EL (cell line): ENCODE measurements at places on chromosomes 7 and 10.

DNA sequence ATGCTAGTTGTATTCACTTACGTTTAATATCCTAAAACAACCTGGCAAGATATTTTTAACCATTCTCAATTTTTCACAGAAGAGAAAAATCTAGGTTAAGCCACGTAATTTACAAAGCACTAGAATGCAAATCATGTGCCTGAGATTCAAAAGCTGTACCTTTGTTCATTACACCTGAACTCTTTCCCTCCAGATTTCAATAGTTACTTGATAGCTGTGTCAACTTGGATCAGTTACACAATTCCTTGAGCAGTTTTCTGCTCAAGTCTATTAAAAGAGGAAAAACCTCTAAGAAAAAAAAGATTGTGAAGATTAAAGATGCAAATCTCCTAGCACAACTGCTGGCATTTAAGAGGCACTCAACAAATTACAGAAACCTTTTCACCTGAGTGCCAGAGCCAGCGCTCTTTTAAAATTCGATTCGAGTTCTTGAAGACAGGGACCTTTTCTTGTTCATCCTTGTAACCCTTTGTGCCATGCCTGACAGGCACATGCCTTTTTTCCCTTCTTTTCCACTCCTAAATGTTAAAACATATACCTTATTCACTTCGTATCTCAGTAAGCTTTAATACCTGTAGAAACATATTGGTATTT is 886 bp downstream of the NSUN6 start:
- DNase-seq: no peak

- no peak for DNase-seq
These were observed 18.3 kb upstream of the RPEL1 start for GRCh38 chr10:103227416-103227815.

DNA sequence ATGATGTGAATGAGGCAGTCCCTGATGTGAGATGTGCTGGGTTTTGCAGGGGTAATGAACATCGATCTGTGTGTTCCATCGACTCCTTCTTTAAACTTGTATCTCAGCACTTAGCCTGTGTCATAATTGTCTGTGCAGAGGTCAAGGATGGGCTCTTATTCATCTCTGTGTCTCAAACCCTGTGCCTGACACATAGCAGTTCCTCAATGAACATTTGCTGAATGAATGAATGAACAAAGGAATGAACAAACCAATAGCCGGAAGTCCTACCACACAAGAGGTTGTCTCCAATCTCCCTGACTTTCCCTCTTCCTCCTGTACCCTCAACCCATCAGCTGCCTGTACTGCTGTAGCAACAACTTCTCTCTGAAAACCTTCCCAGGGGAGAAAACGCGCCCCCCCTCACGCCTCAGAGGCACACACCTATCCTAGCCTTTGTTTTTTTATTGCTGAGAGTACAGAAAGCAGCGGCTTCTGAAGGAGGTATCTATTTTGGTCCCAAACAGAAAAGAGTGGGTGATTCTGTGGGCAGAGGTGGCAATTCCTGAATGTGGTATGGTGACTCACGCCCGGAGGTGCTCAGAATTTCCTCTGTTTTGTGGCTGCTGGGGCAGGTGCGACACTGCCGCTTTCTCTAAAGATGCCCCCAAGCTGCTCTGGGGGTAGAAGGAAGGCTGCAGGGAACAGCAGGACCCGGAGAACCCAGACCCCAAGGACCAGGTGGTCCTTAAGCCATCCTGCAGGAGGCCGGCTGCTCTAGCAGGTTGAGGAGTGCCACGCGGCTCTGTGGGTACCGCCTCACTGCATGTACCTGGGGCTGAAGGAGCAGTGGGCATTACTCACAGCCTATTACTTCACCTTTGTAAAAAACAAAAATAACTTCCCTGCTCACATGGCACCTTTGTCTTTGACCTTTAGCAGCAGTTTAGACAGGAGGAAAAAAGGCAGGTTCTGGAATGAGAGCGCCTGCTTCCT is 9.6 kb downstream of the IL2RA start:
- DNase-seq: no peak

DNA sequence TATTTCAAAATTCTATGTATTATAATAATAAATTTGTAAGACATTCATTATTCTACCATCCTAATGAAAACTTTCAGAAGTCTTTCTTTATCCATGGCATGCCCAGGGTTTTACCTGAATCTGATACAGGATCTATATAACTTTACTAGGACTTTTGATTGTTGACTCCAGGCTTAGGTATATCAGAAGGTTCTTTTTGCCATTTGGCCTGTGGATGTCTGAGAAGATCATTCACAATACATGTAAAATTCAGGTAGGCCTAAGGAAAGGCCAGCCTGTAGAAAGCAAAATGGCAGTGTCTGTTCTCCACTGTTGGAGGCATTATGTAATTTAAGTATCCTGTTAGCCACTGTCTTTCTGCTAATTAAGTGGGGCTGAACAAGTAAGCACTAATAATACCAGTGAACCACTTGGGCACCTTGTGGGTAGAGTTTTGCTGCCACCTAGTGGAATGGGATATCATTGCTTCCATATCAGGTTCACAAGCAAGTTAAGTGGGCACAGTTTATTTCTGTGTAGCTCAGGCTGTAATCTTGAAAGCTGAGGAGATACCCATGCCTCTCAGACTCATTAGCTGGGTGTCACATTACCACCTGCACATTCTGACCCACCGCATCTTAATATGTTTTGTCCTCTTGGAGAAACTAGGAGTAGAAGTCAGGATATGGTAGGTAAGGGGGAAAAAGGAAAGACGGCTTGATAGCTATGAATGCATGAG is 105.5 kb downstream of the SEPTIN7 start:
- DNase-seq: peak; percentile 74

GRCh38 chr7:151590850-151591771 is 71.4 kb upstream of the RHEB start:
- DNase-seq: no peak

- DNase-seq: no peak
These were observed 183.3 kb downstream of the PTN start for GRCh38 chr7:137160236-137160635.

DNA sequence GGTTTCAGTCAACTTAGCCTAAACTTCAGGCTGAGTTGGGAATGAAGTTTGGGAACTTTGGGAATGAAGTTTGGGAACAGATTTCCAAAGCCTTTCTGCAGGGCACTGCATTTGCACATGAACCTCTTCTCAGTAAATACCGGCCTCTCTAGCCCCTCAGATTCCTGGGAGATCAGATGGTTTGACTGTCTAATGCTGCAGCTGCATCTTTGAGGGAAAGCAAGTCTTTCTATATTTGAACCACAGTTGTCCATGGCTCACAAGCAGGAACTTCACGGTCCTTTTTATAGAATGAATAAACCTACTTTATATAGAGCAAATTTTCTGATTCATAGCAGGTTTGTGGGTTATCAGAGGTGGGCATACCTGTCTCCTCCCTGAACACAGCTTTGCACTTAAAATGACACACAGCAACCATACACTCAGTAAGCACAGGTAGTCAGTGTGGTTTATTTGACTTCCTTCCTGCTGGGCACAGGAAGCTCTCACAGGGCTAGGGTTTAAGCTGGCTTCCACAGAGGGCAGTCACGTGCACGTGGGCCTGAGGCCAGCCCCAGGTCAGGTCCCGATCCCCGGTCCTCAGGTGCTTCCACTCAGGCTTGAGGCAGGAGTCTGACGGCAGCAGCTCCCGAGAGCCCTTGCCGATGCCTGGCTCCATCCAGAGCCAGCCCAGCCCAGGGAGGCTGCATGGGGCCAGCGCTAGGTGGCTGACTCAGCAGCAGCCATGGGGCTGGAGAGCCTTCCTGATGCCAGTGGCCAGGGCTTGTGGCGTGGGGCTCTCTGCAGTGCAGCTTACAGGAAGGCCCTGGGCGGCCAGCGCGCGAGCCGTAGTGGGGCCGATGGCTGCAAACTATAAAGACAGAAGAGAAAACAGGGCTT is 12.8 kb upstream of the MMP21 start:
- DNase-seq: no peak

- DNase-seq: no peak
These were observed 254.7 kb upstream of the NFE2L3 start for GRCh38 chr7:25897261-25897782.

DNA sequence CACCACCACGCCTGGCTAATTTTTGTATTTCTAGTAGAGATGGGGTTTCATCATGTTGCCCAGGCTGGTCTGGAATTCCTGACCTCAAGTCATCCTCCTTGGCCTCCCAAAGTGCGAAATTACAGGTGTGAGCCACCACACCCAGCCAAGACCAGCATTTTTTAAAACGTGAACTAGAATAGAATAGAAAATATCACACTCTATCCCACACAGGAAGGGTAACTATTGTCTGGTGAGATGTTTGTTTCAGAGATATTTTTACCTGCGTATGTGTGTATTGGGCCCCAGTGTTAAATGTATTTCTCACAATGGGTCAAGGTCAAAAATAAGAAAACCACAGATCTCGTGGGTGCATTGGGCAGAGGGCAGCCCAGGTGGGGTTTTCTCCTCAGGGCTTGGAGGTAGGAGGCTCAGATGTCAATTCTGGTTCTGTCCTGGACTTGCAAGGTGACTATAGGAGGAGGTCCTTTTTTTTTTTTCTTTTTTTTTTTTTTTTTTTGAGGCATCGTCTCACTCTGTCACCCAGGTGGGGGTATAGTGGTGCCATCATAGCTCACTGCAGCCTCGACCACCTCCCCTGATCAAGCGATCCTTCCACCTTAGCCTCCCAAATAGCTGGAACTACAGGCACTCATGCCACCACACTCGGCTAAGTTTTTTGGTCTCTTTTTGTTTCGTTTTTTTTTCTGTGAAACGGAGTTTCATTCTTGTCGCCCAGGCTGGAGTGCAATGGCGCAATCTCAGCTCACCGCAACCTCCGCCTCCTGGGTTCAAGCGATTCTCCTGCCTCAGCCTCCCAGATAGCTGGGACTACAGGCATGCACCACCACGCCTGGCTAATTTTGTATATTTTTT is 19.0 kb downstream of the SH2B2 start:
- no peak for DNase-seq

- DNase-seq: no peak
These were observed 35.5 kb upstream of the WAPL start for GRCh38 chr10:86556933-86557649.

- DNase-seq: no peak
These were observed 36.3 kb upstream of the MINDY3 start for GRCh38 chr10:15896654-15897053.

DNA sequence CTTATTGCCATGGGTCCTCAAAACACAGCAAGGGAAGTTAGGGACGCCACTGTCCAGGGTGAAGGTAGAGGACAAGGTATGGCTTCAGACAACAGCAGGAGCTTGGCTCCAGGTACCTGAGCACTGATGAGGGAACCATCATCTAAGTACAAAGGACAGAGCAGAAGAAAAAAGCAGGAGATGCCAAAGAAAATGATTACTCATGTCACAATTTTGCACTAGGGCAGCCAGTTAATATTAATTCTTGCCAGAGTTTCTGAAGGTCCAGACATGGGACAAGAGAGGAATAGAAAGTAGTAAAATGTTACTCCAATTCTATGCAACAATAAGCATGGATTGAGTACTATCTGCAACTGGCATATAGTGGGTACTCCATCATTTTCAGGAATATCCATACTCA is 14.1 kb downstream of the PTN start:
- no peak for DNase-seq

- DNase-seq: no peak
These were observed 465.8 kb upstream of the PODXL start for GRCh38 chr7:132022188-132022587.

- DNase-seq: no peak
These were observed 33.3 kb upstream of the CAPZA2 start for GRCh38 chr7:116829041-116829440.

- DNase-seq: peak; percentile 64
These were observed 19.4 kb downstream of the PFKFB3 start for GRCh38 chr10:6221971-6222751.

GRCh38 chr10:46268076-46268881 is 18.5 kb upstream of the ANTXRL start:
- no peak for DNase-seq

DNA sequence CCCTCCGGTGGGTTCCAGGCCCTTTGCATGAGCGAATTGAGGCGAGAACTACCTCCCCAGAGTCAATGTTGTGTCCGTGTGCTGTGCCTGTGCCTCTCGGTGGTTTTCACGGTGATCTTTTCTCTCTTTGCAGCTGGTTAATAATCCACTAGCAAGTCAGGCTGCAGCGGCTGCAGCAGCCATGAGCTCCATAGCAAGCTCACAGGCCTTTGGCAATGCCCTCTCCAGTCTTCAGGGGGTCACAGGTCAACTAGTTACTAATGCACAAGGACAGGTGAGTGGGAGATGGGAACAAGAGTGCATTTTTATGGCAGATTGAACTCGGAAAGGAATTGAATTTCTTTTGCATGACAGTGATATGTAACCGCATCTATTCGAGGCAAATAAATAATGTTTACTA is 159.7 kb upstream of the YAE1 start:
- DNase-seq: no peak

DNA sequence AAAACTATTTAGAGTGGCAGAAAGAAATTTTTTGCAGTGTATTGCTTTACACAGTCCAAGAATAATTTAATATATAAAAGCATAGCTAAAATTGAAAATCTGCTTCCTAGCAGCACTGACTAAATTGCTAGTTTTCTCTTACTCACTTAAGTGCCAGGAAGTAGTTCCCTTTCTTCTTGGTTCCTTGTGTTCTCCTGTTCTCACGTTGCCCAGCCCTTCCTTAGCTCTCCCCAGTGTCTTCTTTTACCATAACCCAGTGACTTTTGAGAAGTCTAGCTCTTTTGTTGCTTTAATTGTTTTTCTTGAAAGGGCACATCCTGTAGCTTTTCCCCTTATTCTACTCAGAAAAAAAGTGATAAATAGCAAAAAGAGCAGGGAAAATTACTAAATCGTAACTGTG is 215.5 kb downstream of the THSD7A start:
- no peak for DNase-seq

DNA sequence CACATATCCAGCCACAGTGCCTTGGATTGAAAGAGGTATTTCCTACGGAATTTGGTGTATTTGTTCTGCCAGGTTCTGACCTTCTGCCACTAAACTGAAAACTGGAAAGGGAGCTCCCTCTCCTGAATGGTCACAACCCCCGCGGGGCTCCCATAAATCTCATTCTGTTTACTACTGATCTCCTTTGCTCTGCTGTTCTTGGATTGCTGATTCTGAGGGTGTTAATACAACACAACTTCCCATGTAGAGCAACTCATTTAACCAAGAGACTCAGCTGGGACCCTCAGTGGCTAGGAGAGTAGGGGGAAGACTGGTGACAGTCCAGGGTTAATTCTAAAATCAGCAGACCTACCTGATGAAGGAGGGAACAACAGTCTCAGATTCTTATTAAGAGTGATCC is 662.9 kb downstream of the INHBA start:
- no peak for DNase-seq

DNA sequence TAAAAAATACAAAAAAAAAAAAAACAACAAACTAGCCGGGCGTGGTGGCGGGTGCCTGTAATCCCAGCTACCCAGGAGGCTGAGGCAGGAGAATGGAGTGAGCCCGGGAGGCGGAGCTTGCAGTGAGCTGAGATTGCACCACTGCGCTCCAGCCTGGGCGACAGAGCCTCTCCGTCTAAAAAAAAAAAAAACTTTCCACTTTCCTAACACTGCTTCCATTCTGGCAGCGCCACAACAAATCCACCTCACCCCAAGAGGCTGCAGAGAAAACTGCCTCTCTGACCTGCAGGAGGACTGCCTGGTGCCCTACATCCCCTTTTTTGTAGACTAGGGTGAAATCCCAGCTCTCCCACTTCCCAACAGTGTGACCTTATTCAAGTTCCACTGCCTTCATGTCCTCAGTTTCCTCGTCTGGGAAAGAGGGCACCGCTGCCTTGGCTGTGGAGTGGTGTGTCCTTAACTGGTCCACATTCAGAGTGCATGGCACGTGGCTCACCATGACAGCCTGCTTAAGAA is 2.6 kb upstream of the MBL2 start:
- DNase-seq: no peak
